ENCODE measurements at places on chromosomes 3 and 15.
A peak's percentile ranks its signal among the peaks of the same experiment; 100 is the strongest.

- DNase-seq, result no peak
Observed at GRCh38 chr3:182370949-182371348, 422.4 kb upstream of the ATP11B start.

GRCh38 chr3:186042521-186043202 lies 66.2 kb downstream of the ETV5 start:
- no peak for DNase-seq

GRCh38 chr3:123696808-123697207 lies 112.0 kb upstream of the HACD2 start:
- no peak for DNase-seq

- peak; percentile 91 for DNase-seq
Observed at GRCh38 chr15:92831655-92832328, 68.3 kb upstream of the CHD2 start.
